ENCODE measurements at places on chromosomes 3 and 15. TPM values are rescaled to one million over a fixed set of nuclear protein-coding genes. Genes with fewer than 3 reads are reported as not detected.
A peak's percentile ranks its signal among the peaks of the same experiment; 100 is the strongest.

DNA sequence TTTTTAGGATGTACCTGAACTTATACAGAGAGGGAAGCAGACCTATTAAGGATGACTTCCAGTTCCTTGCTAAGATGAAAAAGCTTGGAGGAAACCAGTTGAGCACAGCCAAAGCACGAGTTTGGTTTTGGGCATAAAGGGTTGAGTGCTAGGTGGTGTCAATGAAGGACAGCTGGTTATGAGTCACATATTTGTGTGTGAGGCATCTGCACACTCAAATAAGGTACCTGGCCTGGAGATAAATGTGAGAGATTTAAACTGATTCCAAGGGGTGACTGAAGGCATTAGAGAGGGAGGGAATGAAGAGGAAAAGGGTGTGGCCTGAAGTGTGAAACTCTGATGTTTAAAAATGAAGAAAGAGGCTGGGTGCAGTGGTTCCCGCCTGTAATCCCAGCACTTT is 486.7 kb downstream of the DIPK2A start:
- no peak for DNase-seq

- no peak for DNase-seq
Measured at GRCh38 chr15:62601777-62602545, 436.9 kb upstream of the C2CD4B start.

GRCh38 chr3:154992655-154993054 is 87.5 kb upstream of the MME start:
- no peak for DNase-seq

DNA sequence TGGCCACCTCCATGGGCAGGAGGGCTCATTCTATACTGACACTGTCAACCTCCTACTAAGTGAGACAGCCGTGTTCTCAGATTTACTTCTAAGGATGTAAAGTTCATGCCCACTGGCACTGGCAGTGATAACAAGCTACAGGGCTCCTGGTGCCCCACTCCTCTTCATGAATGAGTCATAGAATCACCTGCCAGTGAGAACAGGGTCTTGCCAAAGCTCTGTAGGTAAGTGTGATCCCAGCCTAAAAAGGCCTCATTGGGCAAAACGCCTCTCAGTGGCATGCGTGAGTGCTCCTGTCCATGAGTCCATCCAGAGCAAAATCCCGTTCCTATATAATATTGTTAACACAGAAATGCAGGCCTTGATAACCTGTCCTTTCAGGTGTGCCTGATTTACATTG is 17.4 kb downstream of the PXYLP1 start:
- DNase-seq, result no peak

DNA sequence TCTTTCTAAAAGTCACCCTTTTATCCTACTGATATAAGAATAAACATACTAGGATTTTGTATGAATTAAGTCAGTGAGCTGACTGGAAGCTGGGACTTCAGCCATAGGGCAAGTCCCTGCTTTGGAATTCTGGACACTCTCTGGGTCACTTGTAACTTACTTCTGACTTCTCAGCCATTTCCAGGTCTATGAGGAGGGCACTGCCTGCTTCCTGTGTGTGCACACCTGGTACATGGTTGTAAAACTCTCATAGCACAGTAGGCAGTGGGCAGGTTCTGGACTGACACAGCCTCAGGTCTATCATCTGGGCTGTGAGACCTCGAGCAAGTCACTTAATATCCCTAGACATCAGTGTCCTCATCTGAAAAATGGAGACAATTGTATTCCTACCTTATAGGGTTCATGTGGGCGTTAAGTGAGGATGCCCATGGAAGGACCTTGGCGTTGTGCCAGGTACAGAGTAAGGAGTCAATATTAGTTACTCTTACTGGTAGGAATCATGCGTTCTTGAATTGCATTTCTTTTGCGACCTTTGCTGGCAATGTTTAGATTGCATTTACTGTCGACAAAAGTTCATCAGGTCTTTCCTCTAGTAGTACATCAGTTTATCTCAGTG is 27.5 kb upstream of the TGM5 start:
- DNase-seq, result no peak

DNA sequence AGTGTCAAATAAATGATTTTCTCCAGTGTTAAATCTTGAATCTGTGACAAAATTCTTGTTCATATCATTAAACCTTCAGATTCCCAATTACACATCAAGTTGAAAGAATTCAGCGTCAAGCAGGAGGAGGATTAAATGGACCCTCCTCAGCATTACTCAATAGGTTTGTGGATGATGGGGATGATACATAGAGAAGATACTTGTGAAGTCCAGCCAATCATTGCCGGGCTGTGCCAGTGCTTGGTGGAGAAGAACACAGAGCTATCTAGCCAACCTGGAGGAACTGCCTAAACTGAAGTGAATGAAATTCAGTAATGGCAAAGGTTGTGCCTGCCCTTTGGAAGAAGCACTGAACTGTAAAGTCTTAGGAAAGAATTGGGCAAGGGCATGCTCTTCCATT is 47.0 kb upstream of the PRICKLE2 start:
- no peak for DNase-seq

DNA sequence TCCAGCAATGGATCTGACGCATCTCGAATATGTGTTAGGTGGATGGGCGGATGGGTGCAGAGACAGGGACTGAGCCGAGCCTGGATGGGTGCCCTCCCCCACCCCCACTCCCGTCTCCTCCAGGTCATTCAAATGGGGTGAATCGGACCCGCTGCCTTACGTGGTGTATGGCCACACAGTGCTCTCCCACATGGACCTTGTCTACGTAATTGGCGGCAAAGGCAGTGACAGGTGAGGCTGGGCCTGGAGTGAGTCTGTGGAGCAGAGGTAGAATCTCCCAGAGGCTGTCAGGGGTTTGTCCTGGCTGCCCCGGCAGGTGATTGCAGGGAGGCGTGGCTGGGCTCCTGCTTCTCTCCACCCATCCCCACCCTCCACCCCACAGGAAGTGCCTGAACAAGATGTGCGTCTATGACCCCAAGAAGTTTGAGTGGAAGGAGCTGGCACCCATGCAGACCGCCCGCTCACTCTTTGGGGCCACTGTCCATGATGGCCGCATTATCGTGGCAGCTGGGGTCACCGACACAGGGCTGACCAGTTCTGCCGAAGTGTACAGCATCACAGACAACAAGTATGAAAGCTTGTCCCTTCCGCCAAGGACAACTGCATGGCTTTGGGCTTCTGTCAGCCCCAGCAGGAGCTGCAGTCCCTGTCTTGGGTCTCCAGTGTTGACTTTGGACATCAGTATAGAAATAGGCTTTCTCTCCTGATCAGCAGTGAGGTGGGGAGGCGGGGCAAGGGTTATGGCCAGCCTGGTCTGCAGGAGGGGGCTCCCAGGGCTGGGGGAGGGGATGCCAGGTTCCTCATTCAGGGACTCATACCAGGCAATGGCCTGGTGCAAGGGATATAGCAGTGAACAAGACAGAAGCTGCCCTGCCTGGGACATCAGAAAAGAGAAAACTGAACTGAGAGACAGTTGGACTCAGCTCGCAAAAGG is 3.4 kb downstream of the KLHL40 start:
- no peak for DNase-seq

- no peak for DNase-seq
Measured at GRCh38 chr3:27556887-27557286, 72.7 kb upstream of the SLC4A7 start.

DNA sequence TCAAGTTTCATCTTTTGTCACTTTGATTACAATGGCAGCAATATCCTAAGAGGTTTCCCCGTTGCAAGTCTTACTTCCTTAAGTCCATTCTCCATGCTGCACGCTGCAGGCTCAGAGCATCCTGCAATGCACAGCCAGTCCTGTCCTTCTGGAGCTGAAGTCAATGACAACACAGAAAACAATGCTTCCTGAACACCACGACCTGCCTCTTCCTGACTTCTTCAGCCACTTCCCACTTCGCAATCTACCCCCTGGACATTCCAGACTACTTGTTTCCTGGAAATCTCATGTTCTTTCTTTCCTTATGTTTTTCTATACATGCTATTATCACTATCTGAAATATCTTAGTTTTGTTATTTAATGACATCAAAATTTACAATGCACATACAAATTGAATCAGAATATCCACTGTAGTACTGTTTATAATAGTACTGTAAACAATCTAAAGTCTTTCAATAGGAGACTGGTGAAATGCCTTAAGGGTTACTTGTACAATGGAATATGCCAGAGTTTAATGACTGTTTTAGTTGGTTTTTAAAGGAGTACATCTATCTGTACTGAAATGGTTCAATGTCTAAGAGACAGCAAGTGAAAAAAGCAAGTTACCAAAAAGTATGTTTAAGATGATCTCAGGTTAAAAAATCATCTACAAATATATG is 113.7 kb upstream of the PRTG start:
- no peak for DNase-seq

DNA sequence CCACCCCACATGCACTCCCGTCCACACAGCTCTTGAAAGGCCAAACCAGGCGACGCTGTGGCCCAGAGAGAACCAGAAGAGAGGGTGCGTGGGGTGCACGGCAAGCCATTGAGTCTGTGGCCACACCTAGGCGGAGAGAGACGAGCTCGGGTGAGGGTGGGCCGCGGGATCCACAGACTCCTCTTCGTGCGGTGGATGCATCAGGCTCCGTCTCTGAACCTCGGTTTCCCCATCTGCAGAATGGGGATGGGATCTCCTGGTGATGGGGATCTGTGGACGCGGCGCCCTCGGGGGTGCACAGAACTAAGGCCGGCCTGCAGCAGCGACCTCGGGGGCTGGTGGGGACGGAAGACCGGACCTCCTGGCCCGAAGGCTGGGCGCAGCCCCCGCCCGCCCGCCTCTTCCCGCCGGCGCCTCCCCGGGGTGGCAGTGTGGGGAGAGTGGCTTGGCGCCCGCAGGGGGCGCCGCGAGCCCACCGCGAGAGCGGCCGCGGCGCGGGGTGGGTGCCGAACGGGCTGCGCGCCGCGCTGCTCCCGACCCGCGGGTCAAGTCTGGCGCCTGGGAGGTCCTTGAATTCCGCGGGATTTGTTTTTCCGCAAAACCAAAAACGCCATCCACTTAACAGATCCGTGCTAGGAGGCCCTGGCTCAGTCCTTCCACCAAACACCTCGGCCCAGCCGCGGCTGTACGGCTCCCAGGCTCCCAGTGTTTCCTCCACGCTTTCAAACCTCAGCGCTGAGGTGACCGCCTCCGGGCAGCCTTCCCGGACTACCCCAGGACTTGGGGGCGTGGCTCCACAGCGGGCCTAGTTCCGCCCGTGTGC is 13.2 kb upstream of the ADPGK start:
- DNase-seq, result peak; percentile 48

GRCh38 chr3:195932418-195933043 is 24.2 kb upstream of the TNK2 start:
- DNase-seq, result no peak

GRCh38 chr15:29986946-29987345 is 95.8 kb upstream of the GOLGA8J start:
- DNase-seq, result no peak

- DNase-seq, result no peak
Measured at GRCh38 chr3:13818919-13819318, 61.0 kb downstream of the WNT7A start.

The BOC gene
- not detected for polyA plus RNA-seq

The TIMP4 gene
- polyA plus RNA-seq, result not detected

The STRIT1 gene
- polyA plus RNA-seq, result not detected

The UACA gene
- polyA plus RNA-seq, result not detected

The MEIS2 gene
- not detected for polyA plus RNA-seq

Measured in immature natural killer cell (primary cell).